Epithelial cell of proximal tubule (primary cell): ENCODE measurements at places on chromosomes 12 and 14.

GRCh38 chr14:95282354-95282985 lies 37.2 kb downstream of the CLMN start:
- no peak for DNase-seq

- DNase-seq = no peak
Observed at GRCh38 chr14:33897878-33898535, 52.9 kb downstream of the EGLN3 start.

DNA sequence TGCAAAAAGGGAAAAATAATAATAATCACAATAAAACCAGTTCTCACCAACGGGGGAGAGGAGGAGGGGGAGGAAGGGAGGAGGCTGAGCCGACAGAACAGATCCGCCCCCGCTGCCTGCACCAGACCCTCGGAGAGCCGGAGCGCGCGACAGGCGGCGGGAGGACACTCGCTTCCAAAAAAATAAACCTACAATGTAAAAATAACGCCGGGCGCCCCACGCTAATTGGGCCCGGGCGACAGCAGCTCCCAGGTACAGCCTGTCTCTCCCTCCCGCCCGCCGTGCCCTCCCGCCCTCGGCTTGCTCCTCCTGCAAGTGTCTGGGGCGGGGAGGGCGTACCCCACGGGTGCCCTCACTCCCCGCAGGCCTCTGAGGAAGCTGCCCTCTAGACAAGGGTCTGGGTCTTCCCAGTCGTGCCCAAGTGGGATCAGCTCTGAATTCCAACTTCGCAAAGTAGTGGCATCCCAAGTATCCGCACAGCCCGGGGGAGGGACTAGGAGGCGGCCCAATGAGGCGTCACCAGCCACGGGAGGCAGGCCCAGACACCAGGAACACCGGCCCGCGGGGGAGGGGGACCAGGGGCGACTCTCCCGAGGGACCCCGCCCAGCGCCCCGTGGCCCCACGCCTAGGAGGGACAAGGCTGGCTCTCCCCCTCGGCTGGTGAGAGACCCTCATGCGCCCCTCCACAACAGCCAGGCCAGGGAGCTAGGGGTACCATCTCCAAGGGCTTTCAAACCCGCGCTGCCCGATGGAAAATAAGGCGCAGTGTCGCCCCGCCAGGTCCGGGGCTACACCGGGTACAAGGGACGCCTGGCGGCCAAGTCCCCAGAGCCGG lies 1.0 kb downstream of the NCOR2 start:
- DNase-seq = no peak

DNA sequence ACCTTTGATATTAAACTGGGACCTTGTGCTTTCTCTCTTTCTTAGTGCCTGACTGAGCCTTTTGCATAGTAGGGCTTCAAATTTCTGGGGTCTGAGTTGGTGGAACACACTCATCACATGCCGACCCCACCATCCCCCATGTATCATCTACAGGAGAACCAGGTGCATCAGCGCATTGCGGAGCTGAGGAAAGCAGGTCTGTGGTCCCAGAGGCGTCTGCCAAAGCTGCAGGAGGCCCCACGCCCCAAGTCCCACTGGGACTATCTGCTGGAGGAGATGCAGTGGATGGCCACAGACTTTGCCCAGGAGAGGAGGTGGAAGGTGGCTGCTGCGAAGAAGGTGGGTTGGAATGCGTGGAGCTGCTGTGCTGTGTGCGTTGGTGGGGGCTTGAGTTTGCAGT lies 37.8 kb downstream of the EP400 start:
- no peak for DNase-seq

GRCh38 chr12:25557830-25558436 lies 4.8 kb upstream of the LMNTD1 start:
- no peak for DNase-seq

DNA sequence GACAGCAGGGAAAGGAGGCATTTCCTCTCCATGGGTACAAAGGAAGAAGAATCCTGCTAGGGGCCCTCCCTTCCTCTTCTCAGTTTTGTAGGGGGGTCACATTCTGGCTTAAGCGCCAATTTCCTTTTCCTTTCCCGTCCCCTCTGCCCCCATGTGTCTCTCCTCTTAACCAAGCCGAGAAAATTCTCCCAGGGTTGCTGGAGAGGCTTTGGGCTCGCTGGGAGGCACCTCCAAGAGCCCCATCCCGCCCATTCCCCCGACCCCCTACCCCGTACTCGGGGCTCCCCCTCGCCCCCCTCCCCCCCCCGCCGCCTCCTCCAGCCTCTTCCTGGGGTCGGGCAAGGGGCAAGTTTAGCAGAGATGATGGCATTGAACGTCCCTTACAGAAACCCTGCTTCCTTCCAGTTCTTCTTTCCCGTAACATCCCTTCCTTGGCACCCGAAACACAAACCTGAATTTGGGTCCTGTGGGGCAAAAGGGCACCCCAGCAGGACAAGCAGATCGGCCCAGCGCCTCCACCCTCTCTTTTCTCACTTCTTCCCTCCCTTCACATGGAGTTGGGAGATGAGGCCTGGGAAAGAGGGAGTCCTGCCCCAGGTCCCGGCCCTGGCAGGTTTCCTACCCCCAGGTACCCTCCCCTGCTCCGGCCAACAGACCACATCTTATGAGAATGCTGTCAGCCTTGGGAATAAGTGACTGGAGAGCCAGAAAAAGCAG lies 13.7 kb downstream of the PLEKHG6 start:
- no peak for DNase-seq

- no peak for DNase-seq
Observed at GRCh38 chr14:101108579-101109346, 205.2 kb upstream of the RTL1 start.

GRCh38 chr12:80763874-80764273 lies 47.2 kb downstream of the MYF5 start:
- no peak for DNase-seq

- no peak for DNase-seq
Observed at GRCh38 chr12:50600364-50600763, 95.6 kb downstream of the DIP2B start.

- no peak for DNase-seq
Observed at GRCh38 chr14:33768458-33768830, 182.4 kb downstream of the EGLN3 start.

DNA sequence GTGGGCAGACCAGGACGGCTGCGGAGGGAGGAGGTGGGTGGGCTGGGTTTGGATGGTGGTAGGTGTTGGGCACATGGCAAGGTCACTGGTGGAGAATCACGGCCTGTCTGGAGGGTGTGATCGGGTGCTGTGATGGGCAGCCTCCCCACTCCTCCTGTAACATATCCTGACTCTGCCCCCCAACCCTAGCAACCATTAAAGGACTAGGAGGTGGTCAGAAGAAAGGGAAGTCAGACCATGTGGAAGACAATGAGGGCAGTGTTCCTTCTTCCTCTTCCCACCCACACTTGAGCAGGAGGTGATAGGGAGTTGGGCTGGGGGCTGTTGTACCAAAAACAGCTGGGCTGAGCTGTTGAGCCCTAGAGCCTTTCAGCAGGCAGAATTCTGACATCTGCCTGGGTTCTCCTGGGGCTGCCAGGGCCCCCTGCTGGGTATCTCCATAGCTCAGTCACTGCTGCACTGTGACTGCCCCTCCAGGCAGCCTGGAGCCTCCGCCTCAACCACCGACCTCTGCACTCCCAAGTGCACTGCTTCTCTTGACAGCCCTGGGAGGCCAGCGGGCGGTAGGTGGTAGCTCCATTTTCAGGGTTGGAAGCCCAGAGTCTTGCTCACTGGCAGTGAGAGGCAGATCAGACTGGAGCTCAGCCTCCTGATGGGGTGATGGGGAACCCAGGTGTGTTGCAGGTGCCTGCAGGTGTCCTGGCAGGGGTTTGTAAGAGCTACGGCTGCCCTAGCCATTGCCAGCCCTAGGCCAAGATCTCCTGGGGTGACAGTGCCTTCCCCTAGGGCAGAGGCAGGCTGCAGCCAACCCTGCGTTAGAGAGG lies 15.4 kb downstream of the VASH1 start:
- DNase-seq = no peak

DNA sequence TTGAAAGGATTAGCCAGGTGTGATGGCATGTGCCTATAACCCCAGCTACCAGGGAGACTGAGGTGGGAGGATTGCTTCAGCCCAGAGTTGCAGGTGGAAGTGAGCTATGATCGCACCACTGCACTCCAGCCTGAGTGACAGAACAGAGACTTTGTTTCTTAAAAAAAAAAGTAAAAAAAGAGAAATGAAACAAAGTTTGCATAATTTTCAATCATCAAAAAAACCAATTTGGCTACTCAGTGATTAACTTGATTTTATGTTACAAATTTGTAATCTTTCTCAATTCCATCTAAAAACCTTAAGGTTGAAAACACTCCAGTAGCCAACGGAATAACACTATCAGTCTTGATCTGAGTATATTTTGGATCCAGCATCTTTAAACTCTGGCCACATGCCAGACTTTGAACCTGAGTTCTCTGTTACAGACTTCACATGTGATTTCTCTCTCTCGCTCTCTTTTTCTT lies 12.6 kb upstream of the DENND5B start:
- no peak for DNase-seq

DNA sequence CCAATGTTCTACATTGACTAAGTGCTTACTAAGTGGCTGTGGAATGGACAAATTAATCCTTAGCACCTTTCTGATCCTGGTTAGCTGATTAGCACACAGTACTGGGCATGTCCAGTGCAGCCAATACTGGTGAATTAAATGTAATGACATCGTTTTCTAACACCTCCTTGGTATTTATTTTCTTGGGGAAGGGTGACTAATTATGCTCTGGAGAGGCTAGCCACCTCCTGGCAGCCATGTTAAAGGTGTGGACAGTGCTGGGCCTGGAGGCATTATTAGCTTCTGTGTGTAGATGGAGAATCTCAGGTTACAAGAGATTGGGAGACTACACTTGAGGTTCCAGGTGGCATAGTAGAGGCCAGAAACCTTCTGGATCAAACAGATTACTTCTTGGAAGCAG lies 230.9 kb upstream of the DDHD1 start:
- DNase-seq = no peak

DNA sequence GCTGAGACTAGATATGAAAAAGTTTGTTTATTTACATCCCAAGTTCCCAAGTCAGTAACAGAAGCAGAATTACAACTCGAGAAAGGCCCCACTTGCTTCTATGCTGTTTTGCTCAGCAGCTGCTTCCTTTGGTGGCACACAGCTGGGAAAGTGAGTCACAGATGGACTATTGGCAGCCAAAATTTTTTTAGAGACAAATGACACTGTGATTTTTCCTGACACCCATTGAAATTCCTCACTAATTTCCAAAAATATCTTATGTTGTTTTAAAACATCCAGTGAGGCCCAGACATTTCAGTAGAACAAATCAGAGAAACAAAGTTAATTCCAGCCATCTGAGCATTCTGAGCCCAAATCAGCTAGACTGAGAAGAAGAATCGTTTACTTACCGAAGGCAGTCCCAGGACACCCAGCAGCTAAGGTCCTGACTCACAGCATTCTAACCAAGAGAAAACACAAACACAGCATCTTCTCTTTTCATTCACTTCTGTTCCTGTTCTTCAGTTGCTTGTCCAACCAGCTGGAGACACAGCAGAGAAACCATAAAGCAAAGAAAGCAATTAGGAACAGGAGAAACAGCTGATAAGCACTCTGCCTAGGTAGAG lies 188.3 kb downstream of the DAD1 start:
- no peak for DNase-seq

- DNase-seq = no peak
Observed at GRCh38 chr12:131030472-131031328, 77.0 kb downstream of the ADGRD1 start.

- no peak for DNase-seq
Observed at GRCh38 chr12:118259079-118259478, 113.6 kb downstream of the TAOK3 start.

DNA sequence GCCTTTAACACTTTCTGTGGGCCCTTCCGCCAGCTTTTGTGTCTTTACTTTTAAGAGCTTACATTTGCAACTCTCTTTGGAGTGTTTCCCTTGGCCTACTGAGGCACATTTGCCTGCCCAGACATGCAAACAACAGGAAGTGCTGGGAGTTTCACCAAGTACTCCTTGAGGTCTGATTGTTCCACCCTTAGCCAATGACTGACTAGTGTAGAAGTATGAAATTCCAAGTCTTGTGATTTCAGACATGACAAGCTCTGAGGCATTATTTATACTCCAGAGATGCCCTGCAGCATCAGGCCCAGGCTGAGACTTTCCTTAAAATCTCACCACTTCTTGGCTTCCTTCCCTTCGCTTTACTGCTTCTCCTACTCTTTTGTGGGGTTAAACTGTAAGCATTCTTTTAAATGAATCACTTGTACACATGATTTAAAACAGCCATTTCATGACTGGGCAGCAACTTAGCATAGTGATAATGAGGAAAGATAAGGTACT lies 174.1 kb downstream of the SLC6A15 start:
- no peak for DNase-seq

DNA sequence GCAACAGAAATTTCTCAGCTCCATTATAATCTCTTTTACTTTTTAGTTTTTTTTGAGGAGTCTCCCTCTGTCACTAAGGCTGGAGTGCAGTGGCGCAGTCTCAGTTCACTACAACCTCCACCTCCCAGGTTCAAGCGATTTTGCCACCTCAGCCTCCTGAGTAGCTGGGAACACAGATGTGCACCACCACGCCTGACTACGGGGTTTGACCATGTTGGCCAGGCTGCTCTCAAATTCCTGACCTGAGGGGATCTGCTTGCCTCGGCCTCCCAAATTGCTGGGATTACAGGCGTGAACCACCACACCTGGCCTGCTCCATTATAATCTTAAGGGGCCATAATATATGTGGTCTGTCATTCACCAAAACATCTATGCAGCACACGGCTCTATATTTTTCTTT lies 23.4 kb downstream of the HNRNPC start:
- DNase-seq = no peak

GRCh38 chr12:93128332-93128707 lies 199.2 kb upstream of the EEA1 start:
- no peak for DNase-seq

DNA sequence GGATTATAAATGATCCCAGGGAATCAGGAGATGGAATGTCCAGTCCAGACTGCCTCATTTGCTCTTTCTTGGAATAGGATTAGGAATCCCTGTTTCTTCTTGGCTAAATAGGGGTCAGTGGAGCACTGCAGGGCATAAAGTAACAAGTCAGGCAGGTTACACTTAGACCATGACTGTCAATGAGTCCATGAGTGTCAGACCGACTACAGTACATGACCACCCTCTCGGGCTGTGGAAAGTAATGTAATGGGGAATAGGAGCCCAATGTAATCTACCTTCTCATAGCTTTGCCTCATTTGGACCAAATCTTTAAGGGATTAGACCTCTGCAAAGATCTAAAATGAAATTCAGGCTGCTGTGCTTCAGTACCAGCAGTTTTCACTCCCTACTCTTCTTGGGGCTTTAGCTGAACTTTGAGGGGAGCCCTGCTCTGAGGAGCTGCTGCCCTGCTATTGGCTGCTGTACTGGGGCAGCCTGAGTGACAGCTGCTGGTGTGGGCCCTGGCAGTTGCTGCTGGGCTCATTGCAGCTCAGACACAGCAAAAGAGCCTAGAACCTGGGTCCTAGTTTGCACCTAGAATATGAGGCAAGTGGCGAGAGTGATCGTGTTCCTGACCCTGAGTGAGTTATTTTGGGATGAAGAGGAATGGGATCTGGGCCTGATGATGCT lies 62.2 kb upstream of the OR4E1 start:
- DNase-seq = no peak
